GM23338 (cell line): ENCODE measurements at places on chromosomes 16 and 17. TPM values are rescaled to one million over a fixed set of nuclear protein-coding genes. Genes with fewer than 3 reads are reported as not detected.

- DNase-seq, result no peak
These were observed 93.3 kb downstream of the CMIP start for GRCh38 chr16:81537721-81538561.

The SHISA9 gene
- total RNA-seq, result 40.4 and 45.6 TPM in 2 replicates

DNA sequence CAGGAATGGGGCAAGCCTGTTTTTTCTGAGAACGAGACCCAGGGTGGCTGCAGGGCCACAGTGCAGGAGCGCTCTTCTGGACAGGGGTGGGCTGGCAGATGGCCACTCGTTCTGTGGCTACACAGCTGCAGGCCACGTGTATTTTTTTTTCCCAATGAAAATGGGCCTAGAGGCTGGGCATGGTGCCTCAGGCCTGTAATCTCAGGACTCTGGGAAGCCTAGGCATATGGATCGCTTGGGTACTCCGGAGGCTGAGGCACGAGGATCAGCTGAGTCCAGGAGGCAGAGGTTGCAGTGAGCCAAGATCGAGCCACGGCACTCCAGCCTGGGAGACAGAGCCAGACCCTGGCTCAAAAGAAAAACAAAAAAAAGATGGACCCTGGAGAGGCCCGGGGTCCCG lies 6.8 kb downstream of the UNKL start:
- no peak for DNase-seq

GRCh38 chr17:78736526-78737079 lies 45.5 kb downstream of the CYTH1 start:
- peak; percentile 58 for DNase-seq

GRCh38 chr16:11333010-11333409 lies 12.2 kb upstream of the RMI2 start:
- no peak for DNase-seq

- no peak for DNase-seq
These were observed 881.3 kb downstream of the CDH11 start for GRCh38 chr16:64240586-64240985.

- no peak for DNase-seq
These were observed 13.6 kb upstream of the GGA2 start for GRCh38 chr16:23523876-23524385.

DNA sequence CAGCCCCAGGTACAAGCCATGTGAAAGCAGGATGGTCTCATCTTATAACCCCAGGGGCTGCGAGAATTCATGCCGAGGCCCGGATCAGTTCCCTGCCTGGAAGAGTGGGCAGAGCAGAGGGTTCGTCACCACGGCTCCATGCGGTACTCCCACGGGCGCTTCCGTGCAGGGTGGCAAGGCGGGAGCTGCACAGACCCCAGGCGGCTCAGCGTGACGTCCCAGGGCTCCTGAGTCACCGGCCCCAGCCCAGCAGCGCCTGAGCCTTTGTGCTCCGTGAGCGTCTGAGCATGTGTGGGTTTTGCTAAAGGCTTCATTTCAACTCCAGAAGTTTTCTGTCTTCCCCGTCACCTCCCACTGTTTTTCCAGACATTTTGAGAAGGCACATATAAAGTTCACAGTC lies 71.2 kb upstream of the CHMP6 start:
- no peak for DNase-seq

The CORO1A gene
- 17.9 and 23.5 TPM in 2 replicates for total RNA-seq

The CNGB1 gene
- total RNA-seq, result not detected in 2 replicates

GRCh38 chr16:87002717-87003413 lies 314.3 kb downstream of the C16orf95 start:
- no peak for DNase-seq

The MEFV gene
- total RNA-seq, result 0.07 and 0.19 TPM in 2 replicates

DNA sequence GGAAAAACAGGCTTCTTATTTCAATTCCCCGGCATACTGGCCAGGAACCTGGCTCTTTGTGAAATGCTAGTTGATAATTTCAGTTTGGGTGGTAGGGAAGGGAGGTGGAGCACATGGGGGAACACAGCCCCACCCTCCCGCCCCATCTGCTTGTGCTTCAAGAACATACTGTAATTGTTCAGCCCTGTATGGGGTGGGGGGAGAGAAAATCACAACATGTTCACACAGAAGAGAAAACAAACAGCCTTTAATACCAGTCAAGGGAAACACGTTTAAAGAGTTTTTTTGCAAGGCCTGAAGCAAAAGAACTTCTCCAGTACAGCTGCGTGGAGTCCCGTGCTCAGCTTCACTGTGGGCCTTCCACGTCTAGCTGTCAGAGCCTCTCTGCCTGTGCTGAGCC lies 59.7 kb downstream of the SHISA6 start:
- no peak for DNase-seq

GRCh38 chr17:58381124-58382035 lies 29.4 kb upstream of the SUPT4H1 start:
- DNase-seq, result no peak

GRCh38 chr16:10168258-10168657 lies 14.0 kb downstream of the GRIN2A start:
- DNase-seq, result no peak

The CAMKK1 gene
- 7.1 and 8.7 TPM in 2 replicates for total RNA-seq

GRCh38 chr16:66977341-66978113 lies 10.9 kb upstream of the CES4A start:
- DNase-seq, result peak; percentile 96

The UNC13D gene
- total RNA-seq, result 3.8 and 5.9 TPM in 2 replicates

The KRT27 gene
- not detected in 2 replicates for total RNA-seq

DNA sequence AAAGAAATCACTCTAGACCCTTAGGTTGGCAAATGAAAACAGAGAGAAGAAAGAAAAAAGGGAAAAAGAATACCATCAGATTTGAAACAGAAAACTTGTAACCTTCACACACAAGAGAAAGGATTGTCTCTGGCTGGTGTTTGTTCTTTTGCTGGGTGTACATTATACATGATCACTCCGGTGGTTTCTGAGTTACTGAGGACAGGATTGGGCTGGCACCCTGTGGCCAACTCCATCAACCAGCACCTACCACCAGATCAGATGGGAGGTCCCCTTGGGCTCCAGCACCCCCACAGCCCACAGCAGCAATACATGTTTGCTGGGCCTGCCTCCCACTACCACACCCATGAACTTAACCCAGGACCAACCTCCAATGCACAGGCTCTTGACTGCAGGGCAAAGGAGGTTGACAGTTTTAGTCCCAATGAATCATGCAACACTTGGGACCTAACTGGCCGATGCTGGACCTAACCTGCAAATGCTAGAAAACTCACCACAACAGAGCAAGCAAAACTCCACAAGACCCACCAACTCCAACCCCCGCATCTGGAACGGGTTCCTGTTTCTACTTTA lies 308.3 kb downstream of the SOX9 start:
- DNase-seq, result no peak

GRCh38 chr17:80526116-80526910 lies 18.3 kb upstream of the RPTOR start:
- DNase-seq, result peak; percentile 55

The TBC1D3G gene
- total RNA-seq, result not detected in 2 replicates

The PIRT gene
- not detected in 2 replicates for total RNA-seq

GRCh38 chr17:72985882-72986720 lies 106.4 kb downstream of the SLC39A11 start:
- DNase-seq, result peak; percentile 93

- DNase-seq, result peak; percentile 68
These were observed 335 bp downstream of the TMEM11 start for GRCh38 chr17:21213638-21214014.

DNA sequence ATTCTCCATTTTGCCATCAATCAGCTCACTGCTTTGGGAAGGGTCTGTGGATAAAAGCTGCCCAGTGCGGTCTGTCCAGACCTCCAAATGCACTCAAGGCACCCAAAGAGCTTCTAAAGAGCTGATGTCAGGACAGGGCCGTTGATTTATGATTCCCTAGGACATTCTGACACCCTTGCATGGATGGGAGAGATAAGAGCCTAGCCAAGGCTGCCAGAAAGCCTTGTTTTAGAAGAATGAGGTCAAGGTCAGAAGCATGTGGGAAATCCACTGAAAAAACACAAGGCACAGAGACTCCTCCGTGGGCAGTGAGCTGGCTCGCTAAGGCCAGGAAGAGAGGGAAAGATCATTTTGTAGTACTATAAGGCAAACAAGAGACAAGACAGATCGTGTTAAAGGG lies 214.0 kb downstream of the CDH11 start:
- no peak for DNase-seq

The NLRC3 gene
- total RNA-seq, result 0.49 and 0.82 TPM in 2 replicates

- DNase-seq, result no peak
These were observed 27.1 kb downstream of the ARSG start for GRCh38 chr17:68318103-68318991.

DNA sequence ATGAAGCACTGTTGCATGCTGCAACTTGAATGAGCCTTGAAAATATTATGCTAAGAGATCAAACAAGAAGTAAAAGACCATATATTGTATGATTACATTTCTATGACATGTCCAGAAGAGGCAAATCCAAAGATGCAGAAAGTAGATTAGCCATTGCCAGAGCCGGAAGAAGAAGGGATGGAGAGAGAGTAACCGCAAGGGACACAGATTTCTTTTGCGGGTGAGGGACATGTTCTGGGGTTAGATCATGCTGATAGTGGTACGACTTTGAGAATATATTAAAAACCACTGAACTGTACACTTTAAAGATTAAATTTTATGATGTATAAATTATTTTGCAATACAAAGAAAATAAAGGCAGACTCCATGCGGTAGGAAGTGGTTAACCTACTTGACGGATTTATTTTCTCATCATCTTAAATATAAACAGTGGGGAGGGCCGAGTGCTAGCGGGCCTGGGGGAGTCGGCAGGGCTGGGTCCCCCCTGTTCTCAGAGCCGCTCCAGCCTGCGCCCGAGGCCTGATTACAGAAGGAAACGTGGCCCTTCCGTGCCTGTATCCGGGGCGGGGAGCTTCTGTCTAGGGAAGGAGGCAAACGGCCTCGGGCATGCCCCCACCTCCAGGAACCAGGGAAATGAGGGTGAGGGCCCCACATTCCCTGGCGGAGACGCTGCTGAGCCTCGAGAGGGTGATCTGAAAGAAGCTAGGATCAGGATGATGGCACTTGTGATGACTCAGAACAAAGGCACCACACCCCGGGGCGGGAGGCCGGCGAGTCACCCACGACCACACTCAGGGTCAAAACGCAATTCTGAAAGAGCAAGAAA lies 48.0 kb downstream of the SHCBP1 start:
- no peak for DNase-seq

GRCh38 chr16:1645914-1646525 lies 32.1 kb upstream of the JPT2 start:
- DNase-seq, result no peak

The TK2 gene
- total RNA-seq, result 4.2 and 5.4 TPM in 2 replicates

The FGF11 gene
- total RNA-seq, result 16.6 TPM in 2 replicates

DNA sequence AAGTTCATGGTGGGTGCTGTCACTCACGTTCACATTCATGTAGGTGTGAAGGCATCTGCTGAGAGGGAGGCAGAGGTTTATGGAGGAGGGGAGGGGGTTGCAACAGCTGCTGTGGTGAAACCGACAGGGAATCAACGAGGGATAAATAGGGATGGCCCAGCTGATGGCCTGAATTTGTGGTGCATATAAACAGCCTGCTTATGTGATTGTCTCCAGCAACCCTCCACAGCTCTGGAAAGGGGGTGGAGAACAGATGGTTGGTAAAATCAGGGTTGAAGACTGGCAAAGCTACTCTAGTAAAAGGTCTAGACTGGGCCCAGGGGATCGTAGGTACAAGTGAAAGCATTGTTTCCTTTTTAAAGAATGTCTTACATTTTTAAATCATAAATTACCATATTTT lies 53.7 kb downstream of the IQCK start:
- no peak for DNase-seq

DNA sequence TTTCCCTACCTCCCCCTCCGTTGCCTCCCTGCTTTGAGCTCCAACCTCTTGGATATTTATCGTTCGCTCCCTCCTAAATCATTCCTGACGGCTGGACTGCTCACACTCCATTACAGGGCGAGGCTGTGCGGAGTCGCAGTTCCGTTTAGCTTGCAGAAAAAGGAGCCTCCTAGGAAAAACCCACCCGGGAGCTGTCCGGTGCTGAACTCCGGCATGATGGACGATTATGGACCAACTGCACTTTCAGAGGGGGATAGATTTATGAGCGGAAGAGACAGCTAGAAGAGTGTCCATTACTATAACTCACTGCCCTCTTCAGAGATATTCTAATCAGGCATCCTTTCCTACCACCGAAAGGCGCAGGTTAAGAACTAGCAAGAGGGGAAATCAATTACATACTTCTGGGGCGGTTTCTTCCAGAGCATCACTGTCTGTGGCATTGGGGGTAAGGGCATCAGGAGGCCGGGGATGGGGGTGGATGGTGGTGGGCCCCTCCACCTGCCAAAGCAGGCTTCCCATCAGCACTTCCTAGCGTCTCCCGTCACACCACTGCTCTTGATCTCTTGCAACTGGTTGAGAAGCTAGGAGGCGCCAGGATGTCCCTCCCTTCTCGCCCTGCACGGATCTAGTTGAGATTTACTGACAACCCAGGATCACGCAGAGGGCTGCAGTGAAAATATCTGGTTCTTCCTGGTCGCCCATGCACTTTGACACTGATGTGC lies 251.2 kb downstream of the ENGASE start:
- peak; percentile 69 for DNase-seq

The C16orf54 gene
- not detected in 2 replicates for total RNA-seq

DNA sequence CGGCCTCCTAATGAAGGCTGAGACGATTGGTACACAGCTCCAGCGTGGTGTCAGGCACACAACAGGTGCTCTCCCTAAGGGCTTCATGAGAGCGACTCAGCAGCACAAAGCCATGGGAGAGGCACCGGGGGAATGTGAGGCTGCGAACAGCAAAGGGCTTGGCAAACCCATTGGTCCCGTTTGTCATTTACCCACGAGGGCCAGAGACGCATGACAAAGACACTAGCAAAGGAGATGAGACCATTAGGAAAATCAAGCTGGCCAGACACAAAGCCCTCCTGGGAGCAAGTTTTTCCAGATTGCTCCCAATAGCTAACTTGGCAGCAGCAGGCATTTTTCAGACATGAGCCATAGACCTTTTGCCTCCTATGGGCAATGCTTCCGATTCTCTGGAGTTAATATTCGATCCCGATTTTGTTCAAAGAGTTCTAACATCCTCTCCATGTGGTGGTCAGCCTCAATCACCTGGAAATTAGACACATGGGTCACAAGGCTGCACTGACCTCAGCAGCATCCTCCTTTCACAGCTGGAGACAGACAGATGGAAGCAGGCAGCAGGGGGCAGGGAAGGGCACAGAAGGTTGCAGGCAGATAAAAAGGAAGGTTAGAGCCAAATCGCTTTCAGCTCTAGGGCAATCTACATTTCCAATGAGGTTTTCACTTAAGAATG lies 38.2 kb downstream of the TK2 start:
- DNase-seq, result peak; percentile 75

GRCh38 chr17:74833501-74834377 lies 25.9 kb downstream of the GRIN2C start:
- no peak for DNase-seq

DNA sequence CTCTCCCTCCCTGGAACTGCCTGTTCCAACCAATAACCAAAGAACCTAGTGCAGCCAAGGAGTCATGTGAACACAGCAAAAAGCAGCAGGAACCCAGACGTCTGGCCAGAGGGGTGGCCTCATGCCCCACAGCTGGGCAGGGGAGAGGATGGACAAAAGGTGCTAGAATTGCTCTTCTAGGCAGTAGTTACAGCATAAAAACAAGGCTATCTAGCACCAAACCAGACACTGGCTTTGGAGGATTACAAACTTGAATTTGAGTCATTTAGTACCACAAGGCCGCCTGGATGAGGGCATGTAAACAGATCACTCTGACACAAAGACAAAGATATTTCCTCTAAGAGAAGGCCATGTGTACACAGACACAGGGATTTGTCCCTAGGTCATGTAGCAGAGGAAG lies 423.3 kb upstream of the MAF start:
- no peak for DNase-seq

The GPR179 gene
- total RNA-seq, result 0.03 and 0.04 TPM in 2 replicates
